Aorta (tissue), 5 donors: ENCODE measurements at places on chromosomes 12 and 14. TPM values are rescaled to one million over a fixed set of nuclear protein-coding genes. Genes with fewer than 3 reads are reported as not detected.
A peak's percentile ranks its signal among the peaks of the same experiment; 100 is the strongest.

PTPRR gene
- 0.45 TPM for total RNA-seq

DNA sequence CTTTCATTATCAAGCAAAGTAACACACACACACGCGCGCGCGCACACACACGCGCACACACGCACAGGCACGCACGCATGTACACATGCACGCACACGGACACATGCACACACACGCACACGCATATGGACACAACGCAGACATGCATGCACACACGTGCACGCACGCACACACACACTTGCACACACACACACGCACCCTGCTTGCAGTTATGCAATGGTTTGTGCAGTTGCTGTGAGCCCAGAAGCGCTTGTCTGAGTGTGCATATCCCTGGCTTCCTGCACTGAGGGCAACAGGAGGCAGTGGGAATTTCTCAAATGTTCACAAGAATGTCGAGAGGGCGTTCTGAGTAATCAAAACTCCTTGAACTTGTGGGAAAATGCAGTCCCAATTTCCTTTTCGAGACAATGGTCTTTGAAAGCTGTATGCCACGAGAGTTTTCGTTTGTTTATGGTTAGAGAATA lies 41.6 kb downstream of the NFKBIA start:
- peak; percentile 32 for DNase-seq
- no peaks in the 10 kb centered on the region for H3K4me1 ChIP-seq
- no peak overlapping the region for H3K27ac ChIP-seq
- H3K4me3 ChIP-seq: no peak overlapping the region

- no peaks in the 10 kb centered on the region for H3K27me3 ChIP-seq
- no peaks in the 10 kb centered on the region for H3K4me1 ChIP-seq
- DNase-seq: no peak
- no peaks in the 10 kb centered on the region for H3K36me3 ChIP-seq
- H3K27ac ChIP-seq: peak overlapping the region; percentile 98
- H3K4me3 ChIP-seq: peak overlapping the region; percentile 65
These were observed 679 bp upstream of the SAV1 start for GRCh38 chr14:50668826-50669143.

GRCh38 chr12:11106288-11106687 lies 14.2 kb upstream of the TAS2R43 start:
- DNase-seq: no peak
- H3K27ac ChIP-seq: no peak overlapping the region
- no peaks in the 10 kb centered on the region for H3K4me1 ChIP-seq
- H3K36me3 ChIP-seq: no peaks in the 10 kb centered on the region
- no peak overlapping the region for H3K4me3 ChIP-seq

LTBP2 gene
- 209 TPM for total RNA-seq

DNA sequence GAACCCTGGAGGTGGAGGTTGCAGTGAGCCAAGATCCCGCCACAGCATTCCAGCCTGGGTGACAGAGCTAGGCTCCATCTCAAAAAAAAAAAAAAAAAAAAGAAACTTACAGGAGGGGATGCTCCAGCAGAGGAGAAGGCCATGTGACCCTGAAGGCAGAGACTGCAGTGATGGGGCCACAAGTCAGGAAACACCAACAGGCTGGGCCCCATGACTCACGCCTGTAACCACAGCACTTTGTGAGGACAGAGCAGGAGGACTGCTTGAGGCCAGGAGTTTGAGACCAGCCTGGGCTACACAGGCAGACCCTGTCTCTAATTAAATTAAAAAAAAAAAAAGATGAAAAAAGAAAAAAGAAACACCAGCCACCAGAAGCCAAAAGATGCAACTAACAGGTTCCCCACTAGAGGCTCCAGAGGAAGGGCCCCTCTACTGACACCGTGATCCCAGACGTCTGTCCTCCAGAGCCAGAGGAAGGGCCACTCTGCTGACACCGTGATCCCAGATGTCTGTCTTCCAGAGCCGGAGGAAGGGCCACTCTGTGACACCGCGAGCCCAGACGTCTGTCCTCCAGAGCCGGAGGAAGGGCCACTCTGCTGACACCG lies 9.1 kb upstream of the GLT1D1 start:
- no peak overlapping the region for H3K27ac ChIP-seq
- peak; percentile 36 for DNase-seq
- H3K4me1 ChIP-seq: no peaks in the 10 kb centered on the region

DNA sequence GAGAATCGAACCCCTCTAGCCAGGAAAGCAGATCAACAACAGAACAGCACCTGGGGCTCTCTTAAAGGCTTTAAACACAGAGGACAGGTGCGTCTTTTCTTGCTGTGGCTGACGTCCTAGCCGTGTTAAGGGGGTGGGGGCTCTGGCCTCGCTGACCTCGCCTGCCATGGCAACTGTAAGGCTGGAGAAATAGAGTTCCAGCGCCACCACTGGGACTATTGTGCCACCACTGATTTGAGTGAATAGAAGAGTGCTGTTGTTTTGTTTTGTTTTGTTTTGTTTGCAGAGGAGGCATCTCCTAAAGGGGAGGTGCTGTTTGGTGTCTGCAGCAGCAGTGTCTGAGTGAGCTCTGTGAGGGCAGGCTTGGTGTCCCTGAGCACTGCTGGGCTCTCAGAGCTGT lies 34.2 kb upstream of the PRMT8 start:
- H3K36me3 ChIP-seq: no peaks in the 10 kb centered on the region
- no peaks in the 10 kb centered on the region for H3K4me1 ChIP-seq
- H3K4me3 ChIP-seq: no peak overlapping the region
- no peak for DNase-seq

DNA sequence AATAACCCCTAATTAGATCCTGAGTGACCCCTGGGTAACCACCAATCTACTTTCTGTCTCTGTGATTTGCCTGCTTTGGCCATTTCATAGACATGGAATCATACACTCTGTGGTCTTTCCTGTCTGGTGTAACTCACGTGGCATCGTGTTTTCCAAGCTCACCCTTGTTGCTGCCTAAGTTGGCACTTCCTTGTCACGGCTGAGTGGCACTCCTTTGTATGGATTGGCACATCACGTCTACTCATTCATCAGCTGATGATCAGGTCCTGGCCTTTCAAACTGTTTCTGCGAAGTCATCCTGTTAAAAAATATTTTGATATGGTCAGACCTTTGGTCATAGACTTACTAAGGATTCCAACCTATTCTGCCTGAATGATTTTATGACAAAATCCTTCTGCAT lies 87.7 kb downstream of the GLT1D1 start:
- H3K27me3 ChIP-seq: no peaks in the 10 kb centered on the region
- no peak for DNase-seq
- H3K4me3 ChIP-seq: no peak overlapping the region

FOXA1 gene
- not detected for total RNA-seq

DNA sequence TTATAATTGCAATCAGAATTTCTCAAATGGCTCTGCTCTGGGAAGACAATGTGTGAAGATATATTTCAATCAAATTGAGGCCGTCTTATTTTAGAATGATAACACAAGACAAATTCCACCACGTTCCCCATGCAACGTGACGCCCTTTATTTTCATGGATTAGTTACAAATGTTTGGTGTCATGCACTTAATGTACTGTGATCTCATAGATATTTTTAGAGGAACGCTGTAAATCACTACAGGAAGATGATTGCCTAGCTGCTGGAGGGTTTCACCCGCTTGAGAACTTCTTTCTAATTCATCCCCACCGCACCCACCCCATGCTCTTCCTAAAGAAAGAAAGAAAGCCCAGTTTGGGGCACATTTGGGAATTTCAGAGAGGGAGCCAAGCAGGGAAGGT lies 117.2 kb downstream of the PLXNC1 start:
- no peaks in the 10 kb centered on the region for H3K27me3 ChIP-seq
- H3K36me3 ChIP-seq: no peaks in the 10 kb centered on the region
- DNase-seq: no peak

DNA sequence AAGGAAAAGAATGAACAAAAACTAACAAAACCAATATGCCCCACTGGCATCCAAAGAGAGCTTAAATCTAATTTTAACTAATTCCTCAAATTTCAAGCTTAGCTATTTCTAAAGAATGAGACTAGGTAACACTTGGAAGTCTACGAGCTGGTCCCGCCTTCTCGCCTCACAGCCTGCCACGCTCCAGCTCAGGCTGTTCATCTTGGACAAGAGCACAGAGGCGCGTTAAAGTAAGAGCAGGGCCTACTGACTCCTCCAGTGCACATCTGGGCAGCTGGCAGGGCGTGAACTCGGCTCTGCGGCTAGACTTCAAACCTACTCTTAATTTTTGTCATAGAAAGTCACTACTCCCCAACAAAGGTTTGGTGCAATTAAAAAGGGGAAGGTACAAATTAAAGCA lies 64.6 kb downstream of the DICER1 start:
- H3K4me3 ChIP-seq: no peak overlapping the region
- no peaks in the 10 kb centered on the region for H3K4me1 ChIP-seq
- no peak overlapping the region for H3K27ac ChIP-seq
- H3K36me3 ChIP-seq: peaks cover 7% of the 10 kb centered on the region
- H3K27me3 ChIP-seq: no peaks in the 10 kb centered on the region

GRCh38 chr14:105307052-105307727 lies 6.4 kb upstream of the BRF1 start:
- H3K4me1 ChIP-seq: no peaks in the 10 kb centered on the region
- no peak overlapping the region for H3K27ac ChIP-seq
- H3K36me3 ChIP-seq: no peaks in the 10 kb centered on the region
- H3K4me3 ChIP-seq: no peak overlapping the region

SLC35F4 gene
- not detected for total RNA-seq

DNA sequence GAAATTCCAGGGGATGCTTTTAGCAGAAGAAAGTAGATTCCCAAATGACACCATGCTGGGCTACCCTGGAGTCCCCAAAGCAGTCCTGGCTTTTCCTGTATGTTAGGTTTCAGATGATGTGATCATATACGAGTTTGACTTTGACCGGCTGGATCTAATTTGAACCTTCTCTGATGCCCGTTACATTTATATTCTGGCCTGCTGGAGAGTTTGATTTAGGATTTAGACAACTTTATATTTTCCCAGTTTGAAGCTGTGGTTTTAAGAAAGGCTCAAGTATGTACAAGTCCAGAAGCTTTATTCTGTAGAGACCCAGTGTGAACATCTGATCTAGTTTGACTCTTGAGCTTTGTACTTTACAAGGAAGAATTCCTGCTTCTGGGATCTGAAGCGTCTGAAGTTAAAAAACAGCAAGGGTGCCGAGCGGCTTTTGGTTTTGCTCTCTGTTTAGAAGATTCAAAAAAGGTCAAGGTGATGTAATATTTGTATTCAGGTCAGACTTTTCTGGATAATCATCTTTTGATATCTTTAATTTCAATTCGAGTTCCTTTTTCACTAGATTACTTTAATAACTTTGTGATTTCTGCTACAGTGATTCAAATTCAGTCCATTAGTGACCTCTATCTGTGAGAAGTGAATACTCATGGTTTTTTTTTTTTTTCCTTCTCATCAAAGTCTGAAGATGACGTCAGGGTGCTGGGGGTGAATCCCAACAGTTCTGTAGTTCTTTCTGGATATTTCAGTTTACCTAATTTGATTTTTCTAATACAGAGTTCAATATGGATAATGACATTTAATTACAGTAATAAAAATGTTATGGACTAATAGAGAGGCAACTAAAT lies 6.3 kb downstream of the FLRT2 start:
- H3K27ac ChIP-seq: no peak overlapping the region
- no peaks in the 10 kb centered on the region for H3K36me3 ChIP-seq
- H3K4me1 ChIP-seq: no peaks in the 10 kb centered on the region
- H3K27me3 ChIP-seq: no peaks in the 10 kb centered on the region
- DNase-seq: no peak
- no peak overlapping the region for H3K4me3 ChIP-seq
